ENCODE measurements at places on chromosomes 11 and 22.

GRCh38 chr11:72605973-72606747, 68.1 kb downstream of the PDE2A start:
- DNase-seq, result no peak

GRCh38 chr11:77821349-77821851, 456 bp downstream of the AAMDC start:
- no peak for DNase-seq

- peak; percentile 84 for DNase-seq
Observed at GRCh38 chr11:95154514-95154913, 64.9 kb downstream of the ENDOD1 start.

DNA sequence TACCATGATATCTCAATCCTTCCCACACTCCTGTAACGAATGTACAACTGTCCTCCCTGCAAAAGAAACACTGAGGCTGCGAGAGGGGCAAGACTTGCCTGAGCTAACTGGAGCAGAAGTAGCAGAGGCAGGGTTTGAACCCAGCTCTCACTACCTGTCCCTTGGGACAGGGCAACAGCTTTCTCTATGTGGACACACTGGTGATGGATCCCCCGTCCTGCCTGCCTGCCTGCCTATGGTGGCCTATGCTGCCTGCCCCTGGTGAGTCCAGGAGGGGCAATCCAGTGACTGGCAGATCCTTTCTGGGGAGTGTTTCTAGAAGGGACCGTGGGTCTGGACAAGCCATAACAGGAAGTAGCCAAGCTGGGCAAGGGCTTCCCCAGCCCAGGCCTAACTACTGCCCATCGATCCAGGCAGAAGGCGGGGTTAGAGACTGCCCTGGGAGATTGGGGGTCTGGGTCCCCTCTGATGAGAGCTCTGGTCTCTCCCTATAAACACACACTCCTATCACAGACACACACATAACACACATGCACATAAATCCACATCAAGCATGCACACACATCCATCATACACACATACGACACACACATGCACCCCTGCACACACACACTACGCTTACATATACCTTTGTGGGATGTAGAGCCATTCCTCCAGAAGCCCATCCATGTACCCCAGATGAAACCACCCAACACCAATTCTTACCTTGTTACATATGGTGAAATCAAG, 1.1 kb upstream of the EMID1 start:
- DNase-seq, result no peak

- peak; percentile 59 for DNase-seq
Observed at GRCh38 chr11:57513911-57514537, 1.5 kb downstream of the SLC43A1 start.

- no peak for DNase-seq
Observed at GRCh38 chr22:41526830-41527799, 17.2 kb downstream of the POLR3H start.

DNA sequence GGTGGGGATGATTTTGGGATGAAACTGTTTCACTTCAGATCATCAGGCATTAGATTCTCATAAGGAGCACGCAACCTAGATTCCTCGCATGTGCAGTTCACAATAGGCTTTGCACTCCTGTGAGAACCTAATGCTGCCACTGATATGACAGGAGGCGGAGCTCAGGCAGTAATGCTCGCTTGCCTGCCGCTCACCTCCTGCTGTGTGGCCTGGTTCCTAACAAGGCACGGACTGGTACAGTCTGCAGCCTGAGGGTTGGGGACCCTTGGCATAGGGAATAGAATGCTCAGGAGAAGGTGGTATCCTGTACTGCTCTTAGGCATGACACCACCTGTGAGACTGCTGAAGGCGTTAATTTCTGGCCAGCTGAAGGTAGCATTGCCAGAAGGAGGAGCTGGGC, 47.0 kb downstream of the STIM1 start:
- no peak for DNase-seq

GRCh38 chr11:61010466-61011228, 39.2 kb downstream of the CD6 start:
- no peak for DNase-seq

DNA sequence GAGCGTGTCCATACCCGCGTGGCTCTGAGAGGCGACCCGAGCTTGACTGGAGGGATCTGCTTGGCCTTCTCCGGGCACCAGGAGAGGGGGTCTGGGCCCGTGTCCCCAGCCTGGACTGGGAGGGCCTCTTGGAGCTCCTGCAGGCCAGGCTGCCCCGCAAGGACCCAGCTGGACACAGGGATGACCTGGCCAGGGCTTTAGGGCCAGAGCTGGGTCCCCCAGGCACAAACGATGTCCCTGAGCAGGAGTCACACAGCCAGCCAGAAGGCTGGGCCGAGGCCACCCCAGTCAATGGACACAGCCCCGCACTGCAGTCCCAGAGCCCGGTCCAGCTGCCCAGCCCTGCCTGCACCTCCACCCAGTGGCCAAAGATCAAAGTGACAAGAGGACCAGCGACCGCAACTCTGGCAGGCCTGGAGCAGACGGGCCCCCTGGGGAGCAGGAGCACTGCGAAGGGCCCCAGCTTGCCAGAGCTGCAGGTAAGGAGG, 38.2 kb downstream of the TRIOBP start:
- peak; percentile 51 for DNase-seq

- no peak for DNase-seq
Observed at GRCh38 chr11:132035766-132036165, 665.4 kb downstream of the NTM start.

GRCh38 chr11:17434108-17434507, 42.5 kb downstream of the ABCC8 start:
- DNase-seq, result no peak

DNA sequence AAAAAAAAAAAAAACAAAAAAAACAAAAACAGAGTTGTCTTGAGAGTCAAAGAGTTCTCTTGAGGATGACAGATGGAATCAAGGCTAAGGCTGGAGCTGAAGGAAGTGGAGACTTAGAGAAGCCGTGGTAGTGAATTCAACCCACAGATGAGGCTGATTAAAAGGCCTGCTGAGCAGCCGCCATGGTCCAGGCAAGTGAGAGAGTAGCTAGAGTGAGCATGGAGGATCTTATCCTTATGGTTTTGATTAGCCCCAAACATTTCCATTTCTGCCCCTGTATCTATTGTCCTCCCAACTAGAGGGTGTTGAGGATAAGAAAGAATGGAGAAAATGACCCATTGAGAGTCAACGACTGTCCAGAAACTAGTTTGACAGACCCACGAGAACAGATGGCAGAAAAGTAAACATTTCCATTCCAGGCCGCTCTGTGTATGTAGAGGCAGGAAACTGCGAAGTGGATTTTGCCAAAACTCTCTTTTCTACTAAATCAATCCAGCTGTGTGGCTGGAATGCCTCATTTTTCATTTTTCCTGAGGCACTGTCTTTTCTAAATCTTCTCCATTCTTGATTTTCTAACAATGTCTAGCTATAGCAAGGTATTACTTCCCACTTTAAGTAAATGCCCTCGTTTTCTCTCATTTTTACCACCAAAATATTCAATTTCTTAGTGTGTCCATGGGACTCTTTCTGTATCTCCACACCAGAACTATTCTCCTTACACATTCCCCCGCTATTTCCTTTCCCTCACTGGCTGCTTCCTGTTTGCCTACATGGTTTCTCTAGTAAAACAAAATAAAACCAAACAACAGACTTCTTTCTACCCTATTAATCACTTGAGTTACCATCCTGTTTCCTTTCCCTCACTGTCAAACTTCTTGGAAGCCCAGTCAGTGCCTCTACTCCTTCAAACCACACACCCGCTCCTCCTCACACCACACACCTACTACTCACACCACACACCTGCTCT, 5.4 kb upstream of the MMP8 start:
- DNase-seq, result peak; percentile 62

GRCh38 chr11:6771926-6772893, at the start of gene OR2AG2:
Gene OR2AG2, minus strand, starts transcription at chr11:6771976. Its CDS starts 3,019 bp downstream, at chr11:6768957.
- peak; percentile 55 for DNase-seq

- peak; percentile 35 for DNase-seq
Observed at GRCh38 chr11:121661880-121662486, 209.2 kb upstream of the SORL1-AS1 start.

DNA sequence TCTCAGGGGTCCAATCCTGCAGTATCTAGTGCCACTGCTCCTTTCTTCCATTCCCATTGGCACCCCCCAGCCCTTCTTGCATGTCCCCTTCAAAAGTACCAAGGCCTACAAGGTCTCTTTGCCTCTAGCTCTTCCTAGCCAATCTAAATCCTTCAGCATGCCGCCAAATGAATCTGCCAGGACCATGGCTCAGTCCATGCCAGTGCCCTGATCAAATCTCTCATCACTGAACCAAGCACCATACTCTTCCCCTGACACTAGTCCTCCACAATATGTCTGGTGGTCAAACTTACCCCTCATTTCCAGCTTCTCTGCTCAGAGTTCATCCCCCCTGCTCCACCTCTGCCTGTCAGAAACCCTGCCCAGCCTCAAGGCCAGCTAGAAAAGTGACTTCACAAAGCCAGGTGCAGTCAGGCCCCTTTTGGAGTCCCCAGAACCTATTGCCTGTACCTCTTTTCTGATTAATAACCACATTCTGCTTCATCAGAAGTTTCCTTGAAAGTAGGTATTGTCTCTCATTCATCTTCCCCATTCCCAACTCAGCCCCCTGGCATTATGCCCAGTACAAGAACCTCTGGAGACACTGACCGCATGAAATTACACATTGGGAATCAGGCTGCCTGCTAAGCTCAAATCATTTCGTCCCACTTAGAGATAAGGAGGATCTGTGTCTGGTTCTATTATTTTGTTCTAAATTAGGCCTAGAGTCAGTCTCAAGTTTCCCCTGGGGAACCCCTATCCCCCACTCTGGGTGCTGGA, 11.4 kb downstream of the FEN1 start:
- no peak for DNase-seq

DNA sequence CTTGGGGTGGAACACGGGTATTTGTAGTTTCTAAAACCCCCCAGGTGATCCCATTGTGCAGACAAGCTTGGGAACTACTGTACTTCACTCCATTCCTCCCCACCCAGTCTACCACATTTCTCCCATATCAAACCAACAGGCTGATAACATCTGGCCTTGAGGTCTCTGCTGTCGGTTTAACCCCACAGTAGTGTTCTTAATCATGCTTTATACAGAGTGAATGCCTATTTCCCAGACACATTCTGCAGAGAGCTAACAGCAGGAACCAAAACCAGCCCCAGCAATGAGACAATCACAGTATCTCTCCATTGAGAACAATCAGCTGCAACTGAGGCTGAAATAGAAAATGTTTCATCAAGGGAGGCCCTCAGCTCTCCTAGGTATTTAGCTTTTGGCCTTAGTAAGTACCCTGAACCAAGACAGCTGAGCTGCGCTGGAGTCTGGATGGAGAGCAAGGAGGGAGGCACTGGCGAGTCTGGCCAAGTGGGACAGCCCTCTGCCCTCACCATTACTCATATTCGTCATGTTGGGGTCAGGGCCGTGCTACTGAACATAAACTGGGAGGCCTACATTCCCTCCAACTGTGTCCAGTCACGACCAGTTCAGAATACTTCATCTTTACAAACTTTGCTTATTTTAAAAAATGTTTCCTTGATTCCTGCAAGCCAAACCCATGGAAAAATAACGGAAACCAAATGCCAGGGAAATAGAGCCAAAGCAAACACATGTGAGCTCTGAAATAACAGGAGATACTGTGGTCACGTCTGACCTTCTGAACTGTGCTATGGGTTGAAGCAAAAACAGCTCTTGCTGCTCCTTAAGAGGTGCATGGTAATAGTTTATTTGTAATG, 81.0 kb downstream of the CCDC34 start:
- peak; percentile 72 for DNase-seq

- DNase-seq, result no peak
Observed at GRCh38 chr22:46074771-46075551, 75.4 kb upstream of the PPARA start.

DNA sequence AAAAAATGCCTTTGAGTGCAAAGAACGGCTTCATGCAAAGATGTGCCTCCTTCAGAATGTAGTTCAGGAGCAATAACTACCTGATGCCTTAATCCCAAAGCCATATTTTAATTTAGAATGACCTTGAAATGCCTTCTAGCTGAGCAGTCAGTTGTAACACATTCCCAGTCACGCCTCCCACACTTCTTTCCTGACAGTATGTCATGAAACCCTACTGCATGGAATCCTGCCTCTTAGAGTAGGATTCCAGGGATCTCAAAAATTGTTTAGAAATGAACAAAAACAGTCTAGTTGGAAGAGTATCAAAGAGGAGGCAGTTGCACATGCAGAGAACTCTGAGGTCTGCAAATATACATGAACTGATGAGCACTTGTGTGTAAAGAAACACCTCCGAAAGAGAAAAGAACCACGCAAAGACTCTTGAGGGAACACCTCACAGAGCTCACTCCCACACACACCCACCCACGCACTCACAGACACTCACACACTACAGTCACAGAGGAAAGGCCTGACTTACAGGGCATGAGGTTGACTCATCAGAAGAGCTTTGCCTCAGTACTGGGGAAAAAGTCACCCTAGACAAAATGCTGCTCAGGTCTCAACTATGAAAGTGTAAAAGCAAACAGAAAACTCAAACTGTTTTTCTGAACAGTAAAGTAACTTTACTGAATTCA, 77.4 kb downstream of the GGTLC2 start:
- no peak for DNase-seq

GRCh38 chr11:6397156-6397555, 6.9 kb downstream of the SMPD1 start:
- no peak for DNase-seq

- DNase-seq, result no peak
Observed at GRCh38 chr22:36879775-36880174, 19.0 kb downstream of the NCF4 start.

GRCh38 chr11:83583757-83584366, 297.7 kb upstream of the CCDC90B start:
- DNase-seq, result no peak

GRCh38 chr22:27274770-27275449, 526.6 kb downstream of the MN1 start:
- DNase-seq, result no peak

DNA sequence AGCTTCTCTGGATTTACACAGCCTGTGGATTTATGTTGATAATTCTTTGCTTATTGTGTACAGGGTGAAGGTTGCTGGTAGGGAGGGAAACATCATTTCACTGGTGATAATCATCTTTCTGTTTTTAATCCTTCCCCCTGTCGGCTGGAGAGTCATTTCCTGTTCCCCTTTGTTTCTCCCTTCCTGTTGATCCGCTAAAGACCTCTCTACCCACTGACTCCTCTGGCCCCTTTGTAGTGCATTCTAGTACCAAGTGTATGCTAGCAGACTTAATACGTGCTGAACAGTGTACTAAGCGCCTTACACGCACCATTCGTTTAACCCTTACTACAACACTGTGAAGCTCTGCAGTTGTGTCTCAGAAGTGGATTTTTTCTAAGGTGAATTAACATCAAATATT, 19.0 kb upstream of the OR9Q1 start:
- no peak for DNase-seq

DNA sequence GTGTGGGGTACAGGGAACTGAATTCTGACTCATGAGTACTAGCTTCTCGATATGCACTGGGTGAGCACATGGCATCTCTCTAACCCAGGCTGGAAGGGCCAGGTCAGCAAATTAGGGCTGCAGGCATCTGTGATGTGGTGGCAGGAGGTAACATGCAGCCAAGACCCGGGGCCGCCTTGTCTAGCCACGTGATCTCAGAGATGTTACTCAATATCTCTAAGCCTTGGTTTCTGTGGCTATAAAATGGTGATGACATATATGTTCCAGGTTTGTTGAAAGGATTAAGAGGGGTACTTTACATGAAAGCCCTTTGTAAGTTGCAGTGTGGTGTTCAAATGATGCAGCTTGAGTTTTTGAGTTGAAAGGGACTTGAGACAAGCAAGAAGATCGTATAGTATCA, 3.2 kb downstream of the ST14 start:
- DNase-seq, result no peak

- DNase-seq, result peak; percentile 55
Observed at GRCh38 chr11:79045018-79045799, 395.6 kb downstream of the TENM4 start.

- DNase-seq, result peak; percentile 76
Observed at GRCh38 chr22:38353142-38353629, 36.0 kb upstream of the CSNK1E start.

- peak; percentile 56 for DNase-seq
Observed at GRCh38 chr11:66335531-66336233, 552 bp downstream of the RIN1 start.

Data from eye (tissue), 1 donor.